ENCODE measurements at places on chromosomes 6 and 20. TPM values are rescaled to one million over a fixed set of nuclear protein-coding genes. Genes with fewer than 3 reads are reported as not detected.

GRCh38 chr6:165729307-165729936 lies 66.4 kb upstream of the PDE10A start:
- DNase-seq: peak; percentile 32

DNA sequence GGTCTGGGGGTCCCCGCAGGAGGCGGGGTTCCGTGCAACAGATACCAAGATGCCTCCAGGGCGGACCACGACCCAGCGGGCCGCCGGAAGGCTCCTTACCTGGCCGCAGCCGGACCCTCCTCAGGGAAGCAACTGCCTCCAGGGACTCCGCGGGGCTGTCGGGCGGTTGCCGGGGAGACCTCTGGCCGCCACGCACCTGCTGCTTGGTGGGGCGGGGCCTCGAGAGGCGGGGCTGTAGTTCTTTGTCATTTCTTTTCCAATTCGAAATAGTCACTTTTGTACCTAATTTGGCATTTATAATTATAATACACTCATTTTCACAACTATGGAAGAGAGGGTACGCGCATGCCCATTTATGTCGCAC lies 647 bp downstream of the AK9 start:
- peak; percentile 63 for DNase-seq

- no peak for DNase-seq
Measured at GRCh38 chr20:51995551-51995951, 193.2 kb upstream of the SALL4 start.

DNA sequence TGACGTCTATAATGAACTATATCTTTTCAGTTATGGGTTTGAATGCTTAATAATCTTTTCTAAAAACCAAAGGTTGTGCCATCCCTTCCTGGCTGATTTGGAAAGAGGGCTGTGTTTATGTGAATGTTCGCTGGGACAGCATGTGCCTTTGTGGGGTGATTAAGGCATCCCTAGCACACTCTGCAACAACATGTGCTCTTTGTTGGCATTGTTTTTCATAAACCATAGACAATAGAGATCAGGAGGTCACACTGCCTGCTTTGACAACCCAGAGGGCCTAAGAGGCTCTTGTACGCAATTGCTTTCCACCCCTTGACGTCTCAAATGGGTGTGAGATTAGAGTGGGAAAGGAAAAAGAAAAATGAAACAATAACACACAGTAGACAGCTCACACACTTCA lies 116.0 kb downstream of the LRRC1 start:
- no peak for DNase-seq

DNA sequence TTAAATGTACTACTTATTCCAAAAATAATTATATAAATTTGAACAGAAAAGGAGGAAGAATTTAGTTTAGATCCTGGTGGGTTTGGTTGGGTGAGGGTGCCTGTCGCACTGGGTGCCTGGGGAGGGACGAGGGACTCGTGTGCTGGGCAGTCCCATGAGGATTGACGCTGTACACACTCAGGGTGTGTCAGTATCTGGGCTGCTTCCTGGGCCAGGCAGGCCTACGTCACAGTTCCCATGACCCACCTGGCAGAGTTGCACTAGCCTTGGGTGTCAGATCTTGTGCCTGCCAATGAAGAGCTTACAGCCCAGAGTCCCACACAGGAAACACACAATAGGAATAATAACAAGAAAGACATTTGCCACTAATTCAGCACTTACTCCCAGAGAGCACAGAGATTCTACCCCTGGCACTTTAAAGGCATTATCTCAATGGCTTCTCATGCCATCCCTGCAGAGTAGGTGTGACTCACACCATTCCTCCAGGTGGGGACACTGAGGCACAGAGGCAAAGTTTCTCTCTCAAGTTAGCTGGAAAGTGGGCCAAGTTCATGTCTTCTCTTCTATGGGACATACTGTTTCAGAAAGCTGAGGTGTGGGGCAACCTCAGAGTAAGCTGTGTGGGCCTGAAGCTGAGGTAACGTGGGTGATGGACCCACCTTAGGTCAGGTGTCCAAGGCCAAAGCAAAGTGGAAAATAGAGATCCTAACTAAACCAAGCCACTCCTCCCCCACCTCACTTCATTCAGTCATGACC lies 1.3 kb upstream of the SDCBP2 start:
- DNase-seq: peak; percentile 44

DNA sequence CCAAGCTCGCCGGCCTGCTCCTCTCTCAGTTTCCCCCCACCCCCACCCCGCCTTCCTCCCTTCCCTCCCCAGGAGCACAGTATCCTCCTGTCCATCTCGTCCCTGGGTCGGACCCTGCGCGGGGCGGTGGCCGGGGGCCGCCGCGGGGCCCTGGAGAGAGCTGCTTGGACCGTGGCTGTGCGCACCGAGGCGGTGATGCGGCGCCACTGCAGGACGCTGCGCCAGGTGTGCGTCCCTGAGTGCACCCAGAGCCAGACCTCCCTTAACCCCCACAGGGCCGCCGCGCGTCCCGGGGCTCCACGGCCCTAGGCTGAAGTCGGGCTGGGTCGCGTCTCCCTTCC lies 2.2 kb downstream of the C20orf204 start:
- DNase-seq: no peak

GRCh38 chr20:44694159-44694558 lies 21.0 kb upstream of the CCN5 start:
- no peak for DNase-seq

The C20orf202 gene
- not detected for total RNA-seq

GRCh38 chr6:13417431-13417830 lies 70.0 kb downstream of the GFOD1 start:
- DNase-seq: no peak

The METTL24 gene
- total RNA-seq: 0.33 TPM

- DNase-seq: no peak
Measured at GRCh38 chr20:20530428-20531151, 162.7 kb downstream of the INSM1 start.

GRCh38 chr20:37693242-37693634 lies 592 bp upstream of the CTNNBL1 start:
- no peak for DNase-seq

DNA sequence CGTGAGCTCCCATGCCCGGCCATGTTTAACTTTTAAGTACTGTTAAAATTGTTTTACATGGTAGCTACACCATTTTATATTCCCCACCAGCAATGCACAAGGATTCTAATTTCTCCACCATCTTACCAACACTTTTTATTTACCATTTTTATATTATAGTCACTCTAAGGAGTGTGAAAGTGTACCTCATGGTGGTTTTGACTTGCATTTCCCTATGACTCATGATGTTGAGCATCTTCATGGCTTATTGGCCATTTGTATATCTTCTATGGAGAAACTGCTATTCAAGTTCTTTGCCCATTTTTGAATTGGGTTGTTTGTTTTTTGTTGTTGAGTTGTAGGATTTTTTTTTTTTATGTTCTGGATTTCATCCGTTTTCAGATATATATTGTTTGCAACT lies 15.6 kb upstream of the BPHL start:
- DNase-seq: no peak

- no peak for DNase-seq
Measured at GRCh38 chr6:138685257-138685656, 88.3 kb upstream of the CCDC28A start.

GRCh38 chr20:688809-689212 lies 13.2 kb upstream of the SCRT2 start:
- no peak for DNase-seq

GRCh38 chr6:112114577-112115223 lies 27.3 kb downstream of the FAM229B start:
- no peak for DNase-seq

The GNMT gene
- total RNA-seq: 3.6 TPM

- DNase-seq: no peak
Measured at GRCh38 chr6:33964387-33964786, 160.6 kb upstream of the MLN start.

- DNase-seq: no peak
Measured at GRCh38 chr6:37543361-37543760, 43.7 kb upstream of the CCDC167 start.

GRCh38 chr6:56022678-56023077 lies 147.3 kb upstream of the BMP5 start:
- no peak for DNase-seq

DNA sequence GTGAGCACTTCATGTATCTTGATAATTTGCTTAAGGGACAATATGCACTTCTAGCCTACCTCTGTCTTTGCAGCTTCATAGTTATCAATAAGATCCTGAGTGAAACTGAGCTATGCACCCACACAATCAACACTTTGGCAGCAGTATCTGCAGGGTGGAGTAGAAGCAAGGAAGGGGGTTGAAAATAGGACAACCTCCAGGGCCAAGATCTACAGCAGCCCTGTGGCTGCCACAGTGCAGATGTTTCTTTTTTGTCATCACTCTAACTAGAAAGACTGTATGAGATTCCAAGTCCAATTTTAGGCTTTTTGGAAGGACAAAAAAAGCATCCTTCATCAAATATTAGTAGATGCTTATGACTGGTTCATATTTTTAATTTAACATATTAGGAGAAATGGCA lies 336.1 kb upstream of the CITED2 start:
- no peak for DNase-seq

DNA sequence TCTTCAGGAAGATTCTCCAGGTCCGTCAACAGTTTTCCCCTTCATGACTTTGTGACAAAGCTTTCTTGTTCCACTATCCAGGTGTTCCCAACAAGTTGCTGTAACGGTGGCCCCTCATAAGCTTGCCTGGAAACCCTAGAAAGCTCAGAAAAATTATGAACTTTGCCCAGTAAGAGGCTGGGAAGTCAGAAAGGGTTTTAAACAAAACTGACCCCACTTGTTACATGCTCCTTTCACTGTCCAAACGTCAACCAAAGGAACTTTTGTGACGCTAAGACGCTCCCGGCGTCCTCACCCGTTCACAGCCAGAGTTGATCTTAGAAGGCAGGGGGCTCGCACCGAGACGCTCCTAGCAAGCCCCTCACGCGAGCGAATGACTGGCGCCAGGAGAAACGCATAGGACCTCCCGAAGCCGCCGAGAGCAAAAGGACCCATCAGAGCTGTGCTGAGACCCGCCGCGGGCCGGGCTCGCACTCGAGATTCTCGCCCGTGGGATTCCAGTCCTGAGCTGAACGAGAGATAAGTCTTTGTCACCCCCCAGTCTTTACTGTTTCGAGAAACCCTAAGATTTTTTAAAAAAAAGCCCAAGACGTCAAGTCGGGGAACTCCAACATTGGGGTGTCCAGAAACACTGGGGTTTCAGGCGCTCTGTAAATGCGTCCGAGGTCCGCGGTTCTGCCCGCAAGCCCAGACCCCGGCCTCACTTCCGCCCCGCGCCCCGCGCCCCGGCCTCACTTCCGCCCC lies 544 bp upstream of the ACAT2 start:
- no peak for DNase-seq

GRCh38 chr6:108768792-108769524 lies 79.3 kb upstream of the ARMC2 start:
- DNase-seq: no peak

GRCh38 chr6:157267109-157267611 lies 56.2 kb downstream of the TMEM242 start:
- no peak for DNase-seq
